Fibroblast of the aortic adventitia (primary cell): ENCODE measurements at places on chromosomes 3 and 15. TPM values are rescaled to one million over a fixed set of nuclear protein-coding genes. Genes with fewer than 3 reads are reported as not detected.

Gene CORO2B
- total RNA-seq, result 8.1 and 23.3 TPM in 2 replicates

Gene MFN1
- 44.7 and 220 TPM in 2 replicates for total RNA-seq

Gene RFT1
- 13.9 and 15.4 TPM in 2 replicates for total RNA-seq

Gene PLA2G4E
- total RNA-seq, result not detected in 2 replicates

- no peak for DNase-seq
These were observed 199.4 kb downstream of the KCNH8 start for GRCh38 chr3:19347671-19348070.

DNA sequence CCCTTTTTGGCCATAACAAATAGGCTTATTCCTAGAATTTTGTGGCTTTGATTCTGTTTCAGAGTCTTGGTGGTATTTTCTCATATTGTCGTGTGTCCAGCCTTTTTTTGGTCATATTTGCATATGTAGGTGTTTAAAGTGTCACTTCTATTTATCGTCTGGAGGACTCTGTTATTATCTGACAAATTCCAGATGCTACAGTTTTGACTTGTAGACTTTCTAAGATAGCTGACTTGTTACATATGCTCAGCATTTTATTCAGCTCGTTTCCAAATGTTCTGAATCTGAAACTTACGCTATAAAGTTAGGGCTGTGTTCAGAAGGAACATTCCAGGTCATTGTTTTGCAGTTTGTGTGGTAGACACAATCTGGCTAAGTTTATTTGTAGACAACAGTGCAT is 1.9 kb downstream of the PPP4R2 start:
- peak; percentile 28 for DNase-seq

GRCh38 chr3:8778475-8778874 is 9.1 kb upstream of the OXTR start:
- DNase-seq, result no peak

- peak; percentile 74 for DNase-seq
These were observed 229.7 kb upstream of the EIF1B start for GRCh38 chr3:40079847-40080240.

GRCh38 chr3:181250714-181251113 is 261.2 kb upstream of the DNAJC19 start:
- no peak for DNase-seq

DNA sequence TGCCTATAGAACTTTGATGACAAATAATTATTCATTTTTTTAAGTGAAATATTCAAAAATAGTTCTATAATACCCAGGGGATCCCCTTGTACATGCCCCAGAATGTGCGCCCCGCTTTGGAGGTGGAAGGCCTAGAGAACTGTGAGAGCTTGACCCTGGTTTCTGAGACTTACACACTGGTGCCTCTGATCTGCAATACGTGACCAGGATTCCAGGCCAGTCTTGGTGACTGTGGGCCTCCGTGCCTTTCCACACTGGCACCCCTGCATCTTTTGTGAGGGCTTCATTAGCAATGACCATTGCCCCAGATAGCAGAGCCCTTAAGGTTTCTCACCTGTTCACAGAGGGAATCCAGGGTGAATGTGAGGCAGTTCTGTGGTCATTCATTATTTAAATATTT is 44.0 kb downstream of the CLSTN2 start:
- no peak for DNase-seq
